ENCODE measurements at places on chromosomes 16 and 17. TPM values are rescaled to one million over a fixed set of nuclear protein-coding genes. Genes with fewer than 3 reads are reported as not detected.

CA4 gene
- not detected for total RNA-seq

CCL1 gene
- total RNA-seq: not detected

EVPL gene
- total RNA-seq: not detected

TEX19 gene
- not detected for total RNA-seq

GRCh38 chr16:35234679-35235078 lies 1775.3 kb downstream of the TP53TG3F start:
- no peak for DNase-seq

DNA sequence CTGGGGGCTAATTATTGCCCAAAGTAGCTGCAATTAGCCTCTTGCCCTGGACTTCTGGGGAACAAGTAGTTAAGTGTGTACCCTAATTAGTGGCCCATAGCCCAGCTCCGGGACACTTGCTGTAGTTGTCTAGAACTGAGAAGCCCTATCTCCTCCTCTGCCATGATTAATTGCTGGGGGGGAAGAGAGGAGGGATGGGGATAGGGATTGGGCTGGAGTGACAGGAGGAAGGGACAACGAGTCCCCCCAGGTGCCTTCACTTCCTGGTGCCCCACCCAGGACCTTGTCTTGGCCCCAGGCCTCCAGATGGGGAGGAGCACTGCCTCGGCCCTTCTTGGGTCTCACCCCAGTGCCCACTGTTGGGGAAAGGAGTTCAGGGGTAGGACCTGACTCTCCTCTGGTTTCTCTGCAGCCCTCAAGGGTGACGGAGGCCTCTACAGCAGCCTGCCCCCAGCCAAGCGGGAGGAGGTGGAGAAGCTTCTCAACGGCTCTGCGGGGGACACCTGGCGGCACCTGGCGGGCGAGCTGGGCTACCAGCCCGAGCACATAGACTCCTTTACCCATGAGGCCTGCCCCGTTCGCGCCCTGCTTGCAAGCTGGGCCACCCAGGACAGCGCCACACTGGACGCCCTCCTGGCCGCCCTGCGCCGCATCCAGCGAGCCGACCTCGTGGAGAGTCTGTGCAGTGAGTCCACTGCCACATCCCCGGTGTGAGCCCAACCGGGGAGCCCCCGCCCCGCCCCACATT lies 17.4 kb downstream of the NGFR start:
- DNase-seq: no peak

GRCh38 chr17:82709024-82709675 lies 7.4 kb upstream of the FN3KRP start:
- no peak for DNase-seq

- no peak for DNase-seq
These were observed 38.6 kb downstream of the FOXL1 start for GRCh38 chr16:86616906-86617305.

DNA sequence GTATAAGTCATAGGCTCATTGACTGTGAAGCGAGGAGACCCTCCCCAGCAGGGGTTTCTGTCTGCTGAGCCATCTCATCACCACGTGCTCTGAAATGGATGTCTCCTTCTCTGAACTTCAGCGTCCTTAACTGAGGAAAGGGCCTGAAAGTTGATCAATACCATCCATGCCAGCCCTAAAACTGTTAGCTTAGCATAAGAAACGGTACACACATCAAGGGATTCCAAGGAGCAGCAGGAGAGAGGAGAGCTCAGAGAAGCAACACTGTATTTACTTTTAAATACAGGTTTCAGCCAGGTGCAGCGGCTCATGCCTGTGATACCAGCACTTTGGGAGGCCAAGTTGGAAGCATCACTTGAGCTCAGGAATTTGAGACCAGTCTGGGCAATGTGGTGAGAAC lies 248.9 kb upstream of the TNRC6C start:
- DNase-seq: no peak

GRCh38 chr17:32772453-32773025 lies 104.4 kb downstream of the MYO1D start:
- DNase-seq: peak; percentile 27

GRCh38 chr17:27466376-27466742 lies 10.1 kb downstream of the KSR1 start:
- no peak for DNase-seq

DNA sequence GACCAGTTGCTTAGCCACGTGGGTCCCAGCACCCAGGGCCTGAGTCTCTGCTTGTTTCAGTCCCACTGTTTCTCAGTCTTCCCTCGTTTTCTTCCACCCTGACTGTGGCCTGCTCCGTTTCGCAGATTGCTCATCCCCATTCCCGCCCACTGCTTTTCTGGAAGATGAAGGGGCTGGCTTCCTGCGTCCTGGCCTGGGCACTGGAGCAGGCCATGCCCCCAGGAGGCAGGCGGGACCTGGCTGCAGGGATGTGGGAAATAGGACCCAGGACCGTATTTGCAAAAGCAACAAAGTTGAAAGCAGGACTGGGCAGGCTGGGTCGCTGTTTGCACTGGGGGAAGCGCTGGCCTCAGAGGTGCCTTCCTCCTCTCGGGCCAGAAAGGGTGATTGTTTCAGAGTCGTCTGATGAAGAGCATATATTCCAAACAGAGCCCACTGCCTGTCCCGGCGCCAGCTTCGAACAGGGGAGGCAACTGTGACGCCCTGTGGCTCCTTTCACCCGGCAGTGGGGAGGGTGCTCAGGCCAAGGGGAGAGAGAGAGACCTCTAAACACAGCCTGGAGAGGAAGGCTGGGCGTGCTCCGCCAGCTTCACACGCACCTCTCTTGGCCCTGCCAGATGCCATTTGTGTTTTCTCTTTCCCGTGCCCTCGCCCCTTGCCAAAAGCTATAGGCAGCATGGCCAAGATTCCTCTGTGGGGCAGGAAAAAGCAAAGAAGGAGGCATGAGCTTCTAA lies 108.6 kb downstream of the CMIP start:
- DNase-seq: no peak

DNA sequence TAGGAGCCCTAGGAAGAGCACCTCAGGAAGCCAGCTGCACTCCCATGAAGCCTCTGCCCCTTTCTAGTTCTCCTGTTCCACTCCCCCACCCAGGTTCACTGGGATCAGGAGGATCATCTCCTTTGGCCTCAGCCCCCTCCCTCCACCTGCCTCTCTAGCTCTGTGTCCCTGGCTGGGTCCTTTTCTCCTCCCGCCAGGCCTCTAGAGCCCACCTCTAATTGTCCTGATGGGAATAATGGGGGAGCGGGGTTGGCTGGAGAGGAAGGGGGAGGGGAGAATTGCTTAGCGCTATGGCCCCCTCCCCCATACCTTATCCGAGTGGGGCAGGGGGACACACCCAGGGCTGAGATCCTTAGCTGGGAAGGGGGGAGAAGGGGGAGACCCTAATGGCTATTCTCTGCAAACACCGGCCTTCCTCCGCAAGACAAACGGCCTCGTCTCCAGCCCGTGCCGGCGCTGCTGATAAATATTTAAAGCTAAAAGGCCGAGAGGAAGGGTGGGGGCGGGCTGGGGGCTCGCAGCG lies 997 bp downstream of the HOXB7 start:
- no peak for DNase-seq

Measured in B cell (primary cell).